Upper lobe of left lung (tissue), 6 donors: ENCODE measurements at places on chromosomes 16 and 17. TPM values are rescaled to one million over a fixed set of nuclear protein-coding genes. Genes with fewer than 3 reads are reported as not detected.
A peak's percentile ranks its signal among the peaks of the same experiment; 100 is the strongest.

- DNase-seq, result peak; percentile 73
Observed at GRCh38 chr16:67415872-67416793, at the start of gene ZDHHC1. Gene ZDHHC1, minus strand, starts transcription at chr16:67416477. Its CDS starts 8,702 bp downstream, at chr16:67407775.

GRCh38 chr16:17058471-17058870 lies 412.3 kb downstream of the XYLT1 start:
- DNase-seq, result no peak

DNA sequence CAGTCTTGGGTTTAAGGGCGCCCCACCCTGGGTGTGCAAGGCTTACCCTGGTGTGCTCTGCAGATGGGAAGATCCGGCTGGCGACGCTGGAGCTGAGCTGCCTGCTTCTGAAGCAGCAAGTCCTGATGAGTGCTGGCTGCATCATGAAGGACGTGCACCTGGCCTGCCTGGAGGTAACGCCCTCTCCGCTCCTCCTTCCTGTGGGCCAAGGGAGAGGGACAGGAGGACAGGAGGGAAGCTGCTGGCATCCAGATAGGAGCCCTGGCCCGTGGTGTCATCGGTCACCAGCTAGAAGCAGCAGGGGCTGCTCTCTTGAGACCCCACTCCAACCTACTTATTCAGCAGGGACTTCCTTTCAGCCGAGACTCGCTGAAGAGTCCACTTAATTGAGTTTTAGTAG lies 97.8 kb downstream of the CLEC16A start:
- no peak for DNase-seq

DNA sequence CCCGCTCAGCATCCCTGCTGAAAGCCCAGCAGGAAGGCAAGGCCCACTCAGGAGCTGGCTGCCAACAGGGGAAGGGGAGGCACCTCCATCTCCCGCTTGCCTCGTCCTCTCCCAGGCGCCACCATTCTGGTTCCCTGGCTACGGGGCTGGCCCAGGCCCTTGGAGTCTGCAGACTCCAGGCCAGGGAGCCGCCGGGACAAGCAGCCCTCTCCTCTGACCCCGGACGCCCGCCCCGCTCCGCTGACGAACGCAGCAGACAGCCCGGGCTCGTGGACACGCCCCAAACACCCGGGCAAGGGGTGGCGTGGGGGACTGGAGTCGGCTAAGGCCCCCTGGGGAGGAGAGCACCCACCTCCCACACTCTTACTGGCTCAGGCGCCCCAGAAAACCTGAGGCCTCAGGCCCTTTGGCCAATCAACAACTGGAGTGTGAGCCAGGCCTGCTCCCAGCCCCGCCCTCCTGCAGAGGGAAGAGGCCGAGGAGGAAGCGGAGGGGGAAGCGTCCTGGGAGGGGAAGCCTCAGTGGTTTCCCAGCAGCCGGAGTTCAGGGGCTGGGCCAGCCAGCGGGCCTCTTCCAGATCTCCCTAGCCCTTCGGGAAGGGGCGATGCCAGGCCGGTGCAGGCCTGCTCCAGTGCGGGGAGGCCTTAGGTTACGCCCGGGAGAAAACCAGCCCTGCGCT lies 4.2 kb downstream of the MNT start:
- peak; percentile 99 for DNase-seq

GRCh38 chr17:55265311-55266021 lies 706 bp downstream of the HLF start:
- DNase-seq, result peak; percentile 87

DNA sequence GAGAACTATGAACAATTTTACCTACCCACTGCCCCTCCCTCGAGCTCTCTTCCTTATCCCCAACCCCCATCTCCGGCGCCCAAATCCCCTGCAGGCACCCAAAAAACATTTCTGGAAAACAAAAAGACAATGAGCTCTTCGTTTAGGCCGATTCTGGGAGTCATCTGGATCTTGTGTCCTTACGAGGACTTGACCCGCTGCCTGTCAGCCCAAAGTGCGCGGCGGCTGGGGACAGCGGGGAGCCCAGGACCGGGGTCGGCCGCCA lies 524 bp downstream of the STRADA start:
- no peak for DNase-seq

Gene CTRB1
- 5.1 TPM for total RNA-seq

Gene SPATA22
- 2.1 TPM for total RNA-seq

DNA sequence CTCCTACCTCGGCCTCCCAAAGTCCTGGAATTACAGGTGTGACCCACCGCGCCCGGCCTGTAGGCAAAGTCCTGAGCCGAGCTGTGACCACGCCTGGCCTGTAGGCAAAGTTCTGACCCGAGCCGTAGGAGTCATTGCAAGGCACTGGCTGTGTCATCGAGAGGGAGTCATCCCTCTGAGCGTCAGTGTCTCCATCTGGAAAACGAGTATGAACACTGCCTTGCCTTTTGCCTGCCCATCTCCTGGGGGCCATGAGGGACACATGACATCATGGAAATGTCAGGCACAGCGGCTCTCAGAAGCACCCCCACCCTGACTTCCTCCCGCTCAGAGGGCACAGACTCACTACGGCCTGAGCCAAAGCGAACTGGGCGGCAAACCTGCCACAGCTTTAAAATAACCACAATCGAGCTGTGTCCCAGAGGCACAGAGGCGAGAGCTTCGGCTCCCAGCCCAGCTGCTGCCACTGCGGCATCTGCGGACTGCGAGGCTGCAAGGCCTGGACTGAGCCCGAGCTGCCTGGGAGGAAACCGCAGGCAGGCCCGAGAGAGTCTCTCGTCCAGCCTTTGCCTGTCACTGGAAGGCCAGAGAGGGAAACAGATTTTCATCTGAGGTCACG lies 50.8 kb downstream of the RPH3AL start:
- no peak for DNase-seq
